Bone marrow (tissue), 2 donors: ENCODE measurements at places on chromosomes 4 and X.
A peak's percentile ranks its signal among the peaks of the same experiment; 100 is the strongest.

DNA sequence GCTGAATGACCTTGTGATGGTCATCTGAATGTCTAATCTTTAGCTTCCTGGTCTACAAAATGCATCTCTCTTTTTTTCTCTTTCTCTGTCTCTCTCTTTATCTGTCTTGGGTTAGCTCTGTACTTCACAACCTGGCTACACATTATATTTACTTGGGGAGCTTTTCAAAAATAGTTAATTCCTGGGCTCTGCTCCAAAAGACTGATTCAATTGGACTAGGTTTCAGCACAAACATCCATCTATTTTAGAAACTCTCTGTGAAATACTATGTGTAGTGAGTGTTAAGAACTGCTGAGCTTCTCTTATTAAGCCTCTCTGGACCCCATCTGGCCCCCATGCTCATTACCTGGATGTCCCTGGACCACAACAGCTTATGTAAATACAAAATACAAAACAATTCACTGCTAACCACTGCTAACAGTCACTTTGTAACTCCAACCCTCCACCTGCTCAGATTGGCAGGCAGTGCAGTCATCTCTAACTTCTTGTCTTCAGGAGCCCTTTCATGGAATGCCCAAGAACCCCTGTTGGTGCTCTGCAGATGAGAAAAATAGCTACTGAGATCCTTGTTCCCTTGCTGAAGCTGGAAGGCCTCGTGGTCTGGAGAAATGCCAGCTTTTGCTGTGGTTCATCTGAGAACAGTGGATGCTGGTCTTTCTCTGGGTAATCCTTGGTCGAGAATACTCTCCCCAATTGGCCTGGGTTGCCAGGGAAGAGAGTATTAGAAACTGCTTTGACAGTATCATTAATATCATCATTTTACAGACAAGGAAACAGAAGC, 14.8 kb upstream of the BOD1L1 start:
- no peak for DNase-seq

DNA sequence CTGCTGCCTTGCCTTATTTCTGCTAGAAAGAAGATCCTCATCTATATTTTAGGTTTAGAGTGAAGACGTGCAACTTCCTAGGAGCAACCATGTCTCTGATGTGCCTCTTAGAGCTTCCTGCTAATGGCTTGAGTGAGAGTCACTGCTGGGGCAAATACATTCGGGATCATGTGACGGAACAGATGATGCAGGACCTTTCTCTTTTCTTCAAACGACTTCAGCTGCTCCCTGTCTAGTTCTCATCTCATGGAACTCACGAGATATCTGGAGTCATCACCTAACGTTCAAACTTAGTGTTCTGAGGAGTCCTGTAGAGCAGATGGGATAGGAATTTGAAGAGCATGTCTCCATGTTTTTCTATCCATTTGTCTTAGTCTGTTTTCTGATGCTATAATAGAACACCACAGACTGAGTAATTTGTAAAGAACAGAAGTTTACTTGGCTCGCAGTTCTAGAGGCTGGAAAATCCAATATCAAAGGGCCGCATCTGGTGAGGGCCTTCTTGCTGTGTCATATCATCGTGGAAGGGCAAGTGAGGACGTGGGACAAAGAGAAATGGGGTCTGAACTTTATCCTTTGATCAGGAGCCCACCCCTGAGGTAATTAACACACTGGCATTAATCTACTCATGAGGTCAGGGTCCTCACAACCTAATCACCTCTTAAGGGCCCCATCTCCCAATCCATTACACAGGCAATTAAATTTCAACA, 43.5 kb upstream of the SCRG1 start:
- DNase-seq: no peak

GRCh38 chr4:81194286-81194685, 20.7 kb downstream of the PRKG2 start:
- DNase-seq: no peak

GRCh38 chrX:11059933-11060332, 51.2 kb upstream of the HCCS start:
- DNase-seq: no peak

GRCh38 chrX:129522184-129523078, 859 bp downstream of the SMARCA1 start:
- no peak for DNase-seq

- DNase-seq: no peak
These were observed 496.6 kb downstream of the IL1RAPL1 start for GRCh38 chrX:29083823-29084222.

GRCh38 chrX:134570899-134571298, 87.4 kb downstream of the PLAC1 start:
- no peak for DNase-seq

- DNase-seq: no peak
These were observed 336.5 kb downstream of the PDGFC start for GRCh38 chr4:156635051-156635450.

GRCh38 chr4:138174981-138175794, 67.0 kb downstream of the SLC7A11 start:
- no peak for DNase-seq

DNA sequence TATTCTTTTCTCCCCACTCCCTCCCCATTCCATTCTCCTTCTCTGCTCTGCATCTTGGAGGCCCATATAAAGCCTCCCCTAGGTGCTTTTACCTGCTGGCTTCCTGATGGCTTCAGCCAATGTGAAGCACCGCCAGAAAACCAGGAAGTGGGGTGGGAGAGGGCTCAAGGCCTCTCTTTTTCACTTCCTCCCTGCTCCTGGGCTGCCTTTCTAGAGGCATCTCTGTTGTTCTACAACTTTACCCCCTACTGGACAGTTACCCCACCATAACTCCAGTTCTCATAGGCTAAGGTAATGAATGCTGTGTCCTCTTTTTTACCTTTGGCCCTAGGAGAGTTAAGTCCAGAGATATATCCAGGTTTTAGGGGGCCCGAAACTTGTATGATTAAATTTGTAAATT, 62.4 kb upstream of the PPARGC1A start:
- no peak for DNase-seq

- DNase-seq: no peak
These were observed 191.7 kb downstream of the PRDM5 start for GRCh38 chr4:120730777-120731320.

DNA sequence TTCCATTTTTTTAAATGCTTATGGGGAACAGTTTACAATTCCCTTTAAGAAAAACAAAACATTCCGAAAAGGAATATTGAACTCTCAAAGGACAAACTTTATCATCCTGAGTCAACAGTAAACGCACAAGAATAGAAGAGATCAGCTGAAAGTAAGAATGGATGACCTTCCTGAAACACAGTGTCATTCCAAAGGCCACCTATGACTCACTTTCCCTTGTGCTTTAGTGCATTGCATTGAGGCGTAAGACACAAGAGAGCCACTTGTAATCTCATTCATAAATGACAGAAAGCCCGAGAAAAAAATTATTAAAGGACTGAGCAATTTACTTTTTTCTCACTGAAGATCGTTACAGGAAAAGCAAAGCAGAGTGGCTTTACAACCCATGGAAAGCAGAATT, 1062.4 kb upstream of the DIAPH2 start:
- no peak for DNase-seq

DNA sequence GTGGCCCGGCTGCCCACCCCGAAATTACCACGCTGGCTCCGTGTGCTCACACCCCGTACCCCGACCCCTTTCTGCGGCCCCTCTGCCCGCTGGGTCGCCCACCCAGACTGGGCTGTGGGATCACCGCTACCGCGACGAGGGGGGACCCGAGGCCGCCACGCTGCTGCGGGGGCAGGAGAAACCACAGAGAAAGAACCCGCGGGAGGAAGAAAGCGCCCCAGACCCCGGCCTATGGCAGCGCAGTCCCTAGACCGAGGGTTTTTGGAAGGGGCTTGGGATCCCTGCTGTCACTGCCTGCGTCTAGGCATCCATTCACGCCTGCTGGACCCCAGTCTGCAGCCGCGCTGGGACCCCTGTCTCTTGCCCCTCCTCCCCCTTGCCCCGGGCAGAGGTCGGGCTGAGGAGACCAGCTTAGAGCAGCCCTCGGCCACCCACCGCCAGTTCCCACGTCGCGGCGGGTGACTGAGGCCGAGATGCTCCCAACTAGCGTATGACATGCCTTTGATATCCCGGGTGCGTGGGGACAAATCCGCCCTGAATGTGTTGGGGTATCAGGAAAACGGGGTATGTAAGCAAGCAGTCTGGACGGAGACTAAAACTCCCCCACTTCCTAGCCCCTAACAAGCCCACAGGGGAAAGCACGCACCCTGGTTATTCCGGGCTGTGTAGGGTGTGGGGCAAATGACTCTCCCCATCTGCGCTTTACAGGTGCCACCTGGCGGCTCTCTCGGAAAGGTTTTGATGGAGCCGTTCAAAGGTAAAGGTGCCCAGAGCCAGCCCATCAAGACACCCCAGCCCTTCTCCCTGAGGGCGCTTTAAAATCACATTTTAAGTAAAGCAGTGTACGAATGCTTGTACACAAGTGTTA, 862 bp upstream of the INPP4B start:
- DNase-seq: peak; percentile 56

- DNase-seq: no peak
These were observed 61.9 kb downstream of the ADAMTS3 start for GRCh38 chr4:72507167-72507566.

GRCh38 chr4:170089274-170089667, 485 bp downstream of the AADAT start:
- no peak for DNase-seq

GRCh38 chrX:15594371-15594770, 6.4 kb downstream of the ACE2 start:
- DNase-seq: no peak

- DNase-seq: no peak
These were observed 110.6 kb upstream of the ITM2A start for GRCh38 chrX:79477691-79478090.
